ENCODE measurements at places on chromosomes 13 and 19.

- no peak for DNase-seq
These were observed at the start of gene LILRB4 for GRCh38 chr19:54662730-54663129. TSS of gene LILRB4 (plus strand) at chr19:54662985. CDS start at chr19:54663034, 49 bp downstream.

DNA sequence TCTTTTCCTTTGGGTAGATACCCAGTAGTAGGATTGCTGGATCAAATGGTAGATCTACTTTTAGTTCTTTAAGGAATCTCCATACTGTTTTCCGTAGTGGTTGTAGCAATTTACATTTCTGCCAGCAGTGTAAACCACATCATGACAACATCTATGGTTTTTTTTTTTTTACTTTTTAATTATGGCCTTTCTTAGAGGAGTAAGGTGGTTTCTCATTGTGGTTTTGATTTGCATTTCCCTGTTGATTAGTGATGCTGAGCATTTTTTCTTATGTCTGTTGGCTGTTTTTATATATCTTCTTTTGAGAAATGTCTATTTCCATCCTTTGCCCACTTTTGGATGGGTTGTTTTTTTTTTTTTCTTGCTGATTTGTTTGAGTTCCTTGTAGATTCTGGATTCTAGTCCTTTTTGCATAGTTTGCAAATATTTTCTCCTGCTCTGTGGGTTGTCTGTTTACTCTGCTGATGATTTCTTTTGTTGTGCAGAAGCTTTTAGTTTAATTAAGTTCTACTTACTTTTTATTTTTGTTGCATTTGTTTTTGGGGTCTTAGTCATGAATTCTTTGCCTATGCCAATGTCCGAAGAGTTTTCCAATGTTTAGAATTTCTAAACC, 38.8 kb downstream of the TDRD3 start:
- no peak for DNase-seq

DNA sequence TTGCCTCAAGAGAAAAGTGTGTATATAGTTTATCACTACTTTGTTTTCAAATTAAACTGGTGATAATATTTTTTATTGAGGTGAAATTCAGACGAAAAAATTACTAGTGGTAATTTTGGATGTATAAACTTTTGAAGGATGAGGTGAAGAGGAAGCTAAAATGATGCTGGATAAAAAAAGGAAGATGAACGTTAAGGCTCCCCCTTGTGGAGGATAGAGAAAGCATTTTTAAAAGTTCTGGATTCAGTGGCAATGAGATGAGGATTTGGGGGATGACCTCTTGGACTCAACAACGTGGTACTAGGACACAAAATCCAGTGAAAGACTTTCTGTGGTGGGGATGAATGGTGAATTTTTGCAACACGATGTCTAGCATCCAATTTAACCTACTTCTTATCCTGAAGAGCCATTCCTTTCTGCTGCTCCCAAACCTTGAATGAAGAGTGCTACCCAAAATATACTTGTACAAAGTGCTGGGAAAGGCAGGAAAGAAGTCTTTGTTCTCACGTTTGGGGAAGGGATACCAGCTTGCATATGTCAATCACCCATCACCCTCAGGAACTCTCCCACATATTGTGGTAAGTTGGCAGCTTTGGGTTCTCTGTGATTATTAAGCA, 7.3 kb upstream of the SIGLEC5 start:
- DNase-seq: no peak

DNA sequence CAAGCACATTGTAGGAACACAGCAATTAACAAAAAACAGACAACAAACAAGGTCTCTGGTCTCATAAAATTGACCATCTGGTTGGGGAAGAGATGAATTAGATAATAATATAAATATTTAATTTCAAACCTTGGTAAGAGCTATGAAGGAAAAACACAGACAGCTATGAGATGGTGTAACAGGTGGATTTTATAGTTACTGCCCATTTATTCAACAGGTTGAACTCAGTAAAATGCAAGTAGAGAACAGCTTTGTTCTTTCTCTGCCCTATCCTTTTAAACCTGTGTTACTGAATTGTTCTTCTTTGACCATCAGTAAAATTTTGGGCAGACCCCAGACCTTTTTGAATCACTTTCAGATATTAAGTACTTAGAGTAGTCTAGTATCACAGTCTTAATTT, 77.6 kb upstream of the FAM216B start:
- no peak for DNase-seq

DNA sequence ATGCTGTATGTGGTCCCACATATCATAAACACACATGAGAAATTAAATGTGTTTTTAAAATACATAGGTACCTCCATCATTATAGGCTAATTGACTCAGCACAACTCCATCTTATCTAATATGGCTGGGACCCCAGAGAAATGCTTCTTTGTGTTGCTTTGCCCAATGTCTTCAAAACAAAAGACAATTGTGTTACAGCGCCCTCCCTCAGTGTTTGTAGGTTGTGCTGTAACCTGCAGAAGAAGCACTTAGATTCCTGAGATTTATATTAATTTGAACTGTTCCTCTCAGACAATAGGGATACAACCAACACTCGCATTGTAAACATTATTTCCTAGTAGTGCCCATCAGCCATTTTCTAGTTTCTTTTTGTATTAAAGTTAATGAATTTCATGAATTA, 303.4 kb downstream of the MZT1 start:
- DNase-seq: no peak

- DNase-seq: peak; percentile 58
These were observed 15.2 kb upstream of the S1PR4 start for GRCh38 chr19:3163230-3163886.

DNA sequence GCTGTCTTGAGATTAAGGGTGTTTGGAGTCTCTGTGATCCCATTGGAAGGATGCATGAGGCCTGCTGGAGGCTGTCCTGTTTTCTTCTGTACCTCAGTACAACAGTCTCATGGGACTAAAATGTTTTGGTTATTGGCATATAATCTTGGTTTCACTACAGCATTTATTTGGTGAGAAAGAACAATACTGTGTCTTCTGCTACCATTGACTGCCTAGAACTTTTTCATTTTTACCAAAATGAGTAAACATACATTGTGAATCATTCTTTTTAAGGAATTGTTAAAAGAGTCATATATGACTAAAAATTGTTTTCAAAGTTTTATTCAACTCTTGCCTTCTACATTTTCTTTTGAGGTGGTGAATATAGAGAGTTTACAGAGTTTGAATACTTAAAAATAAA, 459.8 kb downstream of the GPC6 start:
- DNase-seq: no peak
